ENCODE measurements at places on chromosomes 11 and 22.

DNA sequence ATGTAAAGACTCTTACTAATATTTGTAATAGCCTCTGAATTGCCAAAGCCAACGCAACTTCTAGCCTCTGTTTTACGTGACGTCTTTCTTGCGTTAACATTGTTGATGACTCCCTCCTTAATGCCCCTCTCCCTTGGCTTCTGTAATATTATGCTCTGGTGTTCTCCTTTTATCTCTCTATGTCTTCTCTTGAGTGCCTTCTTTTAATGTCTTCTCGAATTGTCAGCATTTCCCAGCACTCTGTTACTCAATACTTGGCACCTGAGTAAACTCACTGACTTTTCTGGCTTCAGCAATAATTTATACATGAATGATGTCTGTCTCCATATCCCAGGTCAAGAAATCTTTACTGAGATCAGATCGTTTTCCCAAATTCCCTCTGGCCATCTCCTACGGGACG lies 68.5 kb upstream of the DDI1 start:
- DNase-seq: no peak
- no peaks in the 10 kb centered on the region for H3K36me3 ChIP-seq
- no peaks in the 10 kb centered on the region for H3K4me1 ChIP-seq
- H3K4me3 ChIP-seq: no peak overlapping the region

GRCh38 chr11:84300092-84300491 lies 1013.9 kb upstream of the CCDC90B start:
- H3K4me3 ChIP-seq: no peak overlapping the region
- H3K4me1 ChIP-seq: no peaks in the 10 kb centered on the region
- DNase-seq: no peak
- H3K36me3 ChIP-seq: no peaks in the 10 kb centered on the region
- no peak overlapping the region for H3K27ac ChIP-seq

- no peaks in the 10 kb centered on the region for H3K27me3 ChIP-seq
- DNase-seq: no peak
These were observed 3.7 kb downstream of the CBX6 start for GRCh38 chr22:38868286-38868721.

- H3K27me3 ChIP-seq: no peaks in the 10 kb centered on the region
- H3K4me1 ChIP-seq: no peaks in the 10 kb centered on the region
- H3K4me3 ChIP-seq: no peak overlapping the region
- no peaks in the 10 kb centered on the region for H3K36me3 ChIP-seq
- no peak overlapping the region for H3K27ac ChIP-seq
These were observed 95.1 kb downstream of the CELSR1 start for GRCh38 chr22:46442217-46442853.
